ENCODE measurements at places on chromosomes 4 and X. TPM values are rescaled to one million over a fixed set of nuclear protein-coding genes. Genes with fewer than 3 reads are reported as not detected.

- no peak for DNase-seq
- H3K36me3 ChIP-seq, result no peaks in the 10 kb centered on the region
- H3K4me3 ChIP-seq, result no peak overlapping the region
- no peaks in the 10 kb centered on the region for H3K27me3 ChIP-seq
- H3K27ac ChIP-seq, result no peak overlapping the region
- H3K4me1 ChIP-seq, result peaks cover 10% of the 10 kb centered on the region
Measured at GRCh38 chr4:47531241-47531953, 46.3 kb downstream of the ATP10D start.

DNA sequence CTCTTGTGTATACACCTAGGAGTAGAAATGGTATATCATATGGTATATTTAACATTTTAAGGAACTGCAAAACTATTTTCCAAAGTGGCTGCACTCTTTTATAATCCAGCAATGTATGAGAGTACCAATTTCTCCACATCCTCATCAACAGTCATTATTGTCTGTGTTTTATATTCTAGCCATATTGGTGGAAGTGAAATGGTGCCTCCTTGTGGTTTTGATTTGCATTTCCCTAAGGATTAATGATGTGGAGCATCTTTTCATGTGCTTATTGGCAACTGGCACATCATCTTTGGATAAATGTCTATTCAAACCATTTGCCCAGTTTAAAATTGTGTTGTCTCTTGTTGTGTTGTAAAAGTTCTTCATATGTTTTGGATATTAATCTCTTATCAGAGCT lies 9.6 kb downstream of the BMP15 start:
- no peaks in the 10 kb centered on the region for H3K36me3 ChIP-seq
- no peak for DNase-seq
- H3K4me3 ChIP-seq, result no peak overlapping the region
- no peak overlapping the region for H3K27ac ChIP-seq
- H3K27me3 ChIP-seq, result no peaks in the 10 kb centered on the region
- H3K4me1 ChIP-seq, result no peaks in the 10 kb centered on the region

TGIF2LX gene
- not detected for total RNA-seq

CDX4 gene
- total RNA-seq, result not detected

ZFP92 gene
- total RNA-seq, result not detected

GRCh38 chr4:114137984-114138383 lies 158.5 kb upstream of the ARSJ start:
- no peak overlapping the region for H3K4me3 ChIP-seq
- no peaks in the 10 kb centered on the region for H3K27me3 ChIP-seq
- H3K27ac ChIP-seq, result no peak overlapping the region
- H3K36me3 ChIP-seq, result no peaks in the 10 kb centered on the region

DNA sequence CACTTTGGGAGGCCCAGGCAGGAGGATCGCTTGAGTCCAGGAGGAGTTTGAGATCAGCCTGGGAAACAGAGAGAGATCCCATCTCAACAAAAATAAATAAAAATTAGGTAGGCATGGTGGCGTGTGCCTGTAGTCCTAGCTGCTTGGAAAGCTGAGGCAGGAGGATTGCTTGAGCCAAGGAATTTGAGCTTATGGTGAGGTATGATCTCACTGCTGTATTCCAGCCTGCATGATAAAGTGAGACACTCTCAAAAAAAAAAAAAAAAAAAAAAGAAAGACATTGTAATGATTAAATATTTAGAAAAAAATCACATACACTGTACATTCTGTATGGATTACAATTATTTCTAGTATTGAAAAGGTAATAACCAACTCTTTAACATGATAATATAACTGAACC lies 87.1 kb downstream of the SLIT2 start:
- H3K4me1 ChIP-seq, result no peaks in the 10 kb centered on the region
- H3K36me3 ChIP-seq, result no peaks in the 10 kb centered on the region

CTAG1A gene
- total RNA-seq, result not detected

GRCh38 chr4:23937173-23937572 lies 47.3 kb upstream of the PPARGC1A start:
- H3K36me3 ChIP-seq, result no peaks in the 10 kb centered on the region
- no peak overlapping the region for H3K27ac ChIP-seq
- H3K27me3 ChIP-seq, result no peaks in the 10 kb centered on the region
- H3K4me3 ChIP-seq, result no peak overlapping the region
- no peak for DNase-seq

DNA sequence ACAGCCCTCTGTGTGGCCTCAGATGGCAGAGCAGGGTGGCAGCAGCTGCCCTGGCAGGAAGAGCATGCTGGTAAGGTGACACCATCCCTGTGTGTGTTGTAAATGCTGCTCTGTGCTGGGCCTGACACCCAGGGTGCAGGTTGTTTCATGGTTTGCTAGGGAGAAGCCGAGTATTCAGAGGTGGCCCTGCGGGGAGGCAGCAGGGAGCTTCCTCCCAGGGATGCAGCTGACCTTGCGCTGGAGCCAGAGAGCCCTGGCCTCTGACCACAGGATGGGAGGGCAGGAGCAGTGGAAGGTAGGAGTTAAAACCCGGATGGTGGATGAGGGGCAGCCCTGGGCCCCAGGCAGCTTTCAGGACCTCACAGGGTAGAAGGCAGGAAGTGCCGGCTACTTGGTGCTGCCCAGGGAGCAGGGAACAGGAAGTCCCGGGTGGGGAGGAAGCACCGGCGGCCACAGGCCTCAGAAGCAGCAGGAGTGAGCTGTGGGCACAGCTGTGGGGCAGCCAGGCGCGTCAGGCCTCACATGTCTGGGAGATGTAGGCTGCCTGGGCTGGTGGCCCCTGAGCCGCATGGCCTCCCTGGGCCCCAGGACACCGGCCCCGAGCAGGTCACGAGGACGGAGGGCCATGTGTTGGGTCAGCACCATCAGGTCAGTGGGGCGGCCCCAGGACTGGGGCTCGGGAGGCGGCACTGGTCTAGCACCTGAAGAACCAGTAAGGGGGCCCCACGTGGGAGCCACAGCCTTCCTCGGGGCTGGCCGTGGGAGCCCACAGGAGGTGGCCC lies 19.1 kb downstream of the SH3BP2 start:
- no peaks in the 10 kb centered on the region for H3K36me3 ChIP-seq
- H3K27me3 ChIP-seq, result no peaks in the 10 kb centered on the region
- peak; percentile 16 for DNase-seq
- peaks cover 32% of the 10 kb centered on the region for H3K4me1 ChIP-seq
- peak overlapping the region; percentile 60 for H3K4me3 ChIP-seq

DNA sequence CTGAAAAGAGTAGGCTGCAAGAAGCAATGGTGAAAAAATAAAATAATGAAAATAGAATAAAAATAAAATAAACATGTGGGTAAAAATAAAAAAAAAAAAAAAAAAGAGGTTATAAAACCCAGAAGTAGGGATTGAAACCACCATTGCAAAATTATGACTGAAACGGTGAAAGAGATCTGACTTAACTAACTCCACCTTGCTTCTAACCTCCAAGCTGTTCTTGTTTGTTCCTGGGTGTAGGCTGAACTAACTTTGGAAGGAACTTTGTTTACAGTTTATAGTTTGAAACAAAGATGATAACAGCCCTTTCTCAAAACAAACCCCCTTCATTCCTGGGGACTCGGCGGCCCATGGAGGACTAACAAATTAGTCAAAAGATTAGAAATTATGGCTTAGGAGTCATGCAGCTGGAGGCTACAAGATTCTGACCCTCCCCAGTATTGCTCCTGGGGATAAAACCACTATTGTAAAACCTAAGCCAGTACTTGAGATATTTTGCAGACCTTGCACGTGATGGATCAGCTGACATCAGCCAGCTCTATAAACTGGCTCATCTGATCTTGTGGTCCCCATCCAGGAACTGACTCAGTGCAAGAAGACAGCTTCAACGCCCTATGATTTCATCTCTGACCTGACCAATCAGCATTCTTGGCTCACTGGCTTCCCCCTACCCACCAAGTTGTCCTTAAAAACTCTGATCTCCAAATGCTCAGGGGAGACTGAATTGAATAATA lies 30.4 kb downstream of the DDX60L start:
- H3K27me3 ChIP-seq, result no peaks in the 10 kb centered on the region
- DNase-seq, result no peak
- H3K4me3 ChIP-seq, result no peak overlapping the region
- peaks cover 19% of the 10 kb centered on the region for H3K36me3 ChIP-seq

- H3K27me3 ChIP-seq, result no peaks in the 10 kb centered on the region
- H3K4me3 ChIP-seq, result no peak overlapping the region
- DNase-seq, result no peak
- no peaks in the 10 kb centered on the region for H3K36me3 ChIP-seq
- no peaks in the 10 kb centered on the region for H3K4me1 ChIP-seq
Measured at GRCh38 chrX:101973066-101973465, 41.2 kb upstream of the ZMAT1 start.

- H3K4me3 ChIP-seq, result no peak overlapping the region
- no peaks in the 10 kb centered on the region for H3K4me1 ChIP-seq
- no peak overlapping the region for H3K27ac ChIP-seq
- no peaks in the 10 kb centered on the region for H3K27me3 ChIP-seq
Measured at GRCh38 chrX:69564665-69565064, 51.2 kb upstream of the EDA start.
